Upper lobe of left lung (tissue), 6 donors: ENCODE measurements at places on chromosomes 2 and 18. TPM values are rescaled to one million over a fixed set of nuclear protein-coding genes. Genes with fewer than 3 reads are reported as not detected.

- DNase-seq, result no peak
Measured at GRCh38 chr2:160505256-160505655, 11.6 kb upstream of the RBMS1 start.

DNA sequence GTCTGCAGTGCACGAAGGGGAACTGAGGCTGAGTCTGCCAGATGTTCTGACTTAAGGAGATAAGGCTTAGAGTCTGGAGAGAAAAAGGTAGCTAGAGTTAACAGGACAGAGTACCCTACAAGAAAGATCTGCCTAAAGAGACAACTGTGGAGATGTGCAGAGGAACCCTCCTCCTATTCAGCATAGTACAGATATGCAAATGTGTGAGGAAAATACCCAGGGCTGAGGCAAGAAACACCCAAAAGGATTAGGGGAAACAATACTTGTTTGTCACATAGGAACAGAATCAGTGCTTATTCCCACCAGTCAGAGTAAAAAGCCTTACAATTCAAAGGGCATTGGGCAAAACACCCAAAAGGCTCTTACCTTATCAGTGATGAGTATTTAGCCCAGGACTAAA, 67.8 kb downstream of the SS18 start:
- no peak for DNase-seq

DNA sequence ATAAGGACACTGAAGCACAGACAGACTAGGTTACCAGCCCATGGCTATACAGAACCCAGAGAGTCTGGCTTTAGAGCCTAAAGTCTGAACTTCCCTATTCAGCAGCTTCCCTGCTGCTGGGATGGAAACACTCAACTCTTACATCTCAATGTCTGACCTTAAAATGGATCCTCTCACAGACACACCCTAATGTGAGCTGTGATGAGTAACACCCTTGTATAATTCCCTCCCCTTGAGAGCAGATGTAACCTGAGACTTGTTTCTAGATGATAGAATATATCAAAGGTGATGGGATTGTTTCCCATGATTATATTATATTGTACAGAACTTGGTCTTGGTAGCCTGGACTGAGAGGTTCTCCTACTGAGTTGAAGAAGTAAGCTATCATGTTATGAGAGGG, 577.1 kb upstream of the KLHL29 start:
- no peak for DNase-seq

- DNase-seq, result no peak
Measured at GRCh38 chr18:2293109-2293839, 278.0 kb downstream of the METTL4 start.

- no peak for DNase-seq
Measured at GRCh38 chr2:238817382-238817781, 30.5 kb upstream of the TWIST2 start.

DNA sequence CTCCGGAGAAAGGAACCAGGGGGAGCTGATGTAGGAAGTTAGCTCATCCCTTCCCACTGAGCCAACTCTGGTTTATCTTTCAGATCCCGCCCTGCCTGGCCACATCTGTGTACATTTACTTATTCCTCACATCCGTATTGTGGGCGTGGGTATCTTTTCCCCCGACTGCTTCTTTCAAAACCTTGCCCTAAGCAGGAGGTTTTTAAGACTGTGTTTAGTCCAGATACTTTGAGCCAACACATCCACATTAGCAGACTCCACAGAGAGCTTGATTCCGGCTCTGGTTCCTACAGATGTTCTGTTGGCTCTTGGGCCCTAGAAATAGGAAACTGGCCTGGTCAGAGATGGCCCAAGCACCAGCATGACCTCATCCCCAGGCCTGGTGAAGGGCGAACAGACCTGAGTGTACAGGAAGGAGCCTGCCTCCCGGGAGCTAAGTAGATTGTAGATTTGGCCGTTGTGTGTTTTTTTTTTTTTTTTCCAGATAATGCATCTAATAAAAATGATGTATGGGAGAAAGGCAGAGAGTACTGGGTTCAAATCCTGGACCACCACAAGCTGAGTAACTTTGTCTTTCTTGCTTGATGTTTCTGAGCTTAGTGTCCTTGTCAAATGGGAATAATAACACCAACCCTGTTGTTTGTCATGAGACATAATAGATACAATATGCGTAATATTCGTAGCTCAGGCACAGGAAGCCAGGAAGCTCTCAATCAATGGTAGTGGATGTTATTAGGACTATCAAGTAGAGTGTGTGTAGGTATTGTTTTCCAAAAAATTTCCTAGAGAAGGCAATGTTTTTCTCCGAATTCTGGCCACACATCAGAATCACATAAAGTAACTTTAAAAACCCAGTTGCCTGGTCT, 92.3 kb downstream of the PRKCE start:
- DNase-seq, result no peak

DNA sequence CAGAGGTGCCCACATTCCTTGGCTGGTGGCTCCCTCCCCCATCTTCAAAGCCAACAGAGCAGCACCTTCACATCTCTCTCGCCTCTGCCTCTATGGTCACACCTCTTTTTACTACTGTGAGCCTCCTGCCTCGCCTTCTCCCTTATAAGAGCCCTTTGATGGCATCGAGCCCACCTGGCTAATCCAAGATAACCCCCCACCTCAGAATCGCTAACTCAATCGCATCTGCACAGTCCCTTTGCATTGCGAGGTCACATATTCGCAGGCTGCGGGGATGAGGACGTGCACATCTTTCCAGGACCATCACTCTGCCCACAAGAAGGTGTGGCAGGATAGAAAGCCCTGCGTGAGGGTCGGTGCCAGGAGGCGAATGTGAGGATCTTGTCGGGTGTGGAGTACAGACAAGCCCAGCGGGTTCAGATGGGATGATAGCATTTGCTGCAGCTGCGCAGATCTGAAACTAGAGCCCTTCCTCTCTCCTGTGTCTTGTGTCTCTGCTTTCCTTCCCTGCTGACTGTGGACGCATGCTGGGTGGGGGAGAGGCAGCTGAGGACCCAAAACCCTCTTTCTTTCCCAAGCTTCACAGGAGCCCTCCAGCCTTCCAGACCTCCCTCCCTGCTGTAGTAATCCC, 148.3 kb upstream of the HDAC4 start:
- peak; percentile 15 for DNase-seq

DNA sequence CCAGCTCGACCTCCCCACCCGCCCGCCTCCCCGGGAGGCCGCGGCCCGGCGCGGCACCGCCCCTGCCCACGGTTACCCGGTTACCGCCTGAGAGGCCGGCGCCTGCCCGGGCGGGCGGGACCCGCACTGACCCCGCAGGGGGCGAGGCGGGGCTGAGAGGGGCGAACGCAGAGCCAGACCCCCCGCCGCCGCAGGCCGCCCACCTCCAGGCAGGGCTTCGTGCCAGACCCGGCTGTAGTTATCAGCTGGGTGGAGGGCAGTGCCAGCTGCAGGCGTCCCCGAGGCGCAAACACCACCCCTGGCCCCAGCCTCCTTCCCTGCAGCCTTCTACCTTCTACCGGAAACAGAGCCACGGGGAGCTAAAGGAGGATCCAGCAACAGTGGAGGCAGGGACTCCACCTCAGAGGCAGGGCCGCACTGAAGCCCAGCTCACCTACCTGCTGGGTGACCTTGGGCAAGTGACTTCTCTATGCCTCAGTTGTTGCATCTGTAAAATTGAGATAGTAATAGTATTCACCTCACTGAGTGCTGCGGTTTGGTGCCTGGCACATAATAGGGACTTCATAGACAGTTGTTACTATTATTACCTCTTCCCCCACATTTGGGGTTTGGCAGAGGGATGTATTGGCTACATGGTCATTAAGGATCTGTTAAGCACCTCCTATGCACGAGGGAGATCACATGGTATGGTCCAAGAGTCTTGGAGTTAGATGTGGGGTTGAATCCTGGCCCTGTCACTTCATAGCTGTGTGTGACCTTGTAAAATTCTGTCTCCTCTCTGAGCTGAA, 231.6 kb upstream of the SMAD2 start:
- DNase-seq, result peak; percentile 40

- no peak for DNase-seq
Measured at GRCh38 chr2:160376576-160376975, 117.0 kb downstream of the RBMS1 start.

The NCKAP1 gene
- total RNA-seq, result 38.8 TPM

GRCh38 chr2:68809324-68810240, 61.6 kb downstream of the BMP10 start:
- DNase-seq, result no peak

DNA sequence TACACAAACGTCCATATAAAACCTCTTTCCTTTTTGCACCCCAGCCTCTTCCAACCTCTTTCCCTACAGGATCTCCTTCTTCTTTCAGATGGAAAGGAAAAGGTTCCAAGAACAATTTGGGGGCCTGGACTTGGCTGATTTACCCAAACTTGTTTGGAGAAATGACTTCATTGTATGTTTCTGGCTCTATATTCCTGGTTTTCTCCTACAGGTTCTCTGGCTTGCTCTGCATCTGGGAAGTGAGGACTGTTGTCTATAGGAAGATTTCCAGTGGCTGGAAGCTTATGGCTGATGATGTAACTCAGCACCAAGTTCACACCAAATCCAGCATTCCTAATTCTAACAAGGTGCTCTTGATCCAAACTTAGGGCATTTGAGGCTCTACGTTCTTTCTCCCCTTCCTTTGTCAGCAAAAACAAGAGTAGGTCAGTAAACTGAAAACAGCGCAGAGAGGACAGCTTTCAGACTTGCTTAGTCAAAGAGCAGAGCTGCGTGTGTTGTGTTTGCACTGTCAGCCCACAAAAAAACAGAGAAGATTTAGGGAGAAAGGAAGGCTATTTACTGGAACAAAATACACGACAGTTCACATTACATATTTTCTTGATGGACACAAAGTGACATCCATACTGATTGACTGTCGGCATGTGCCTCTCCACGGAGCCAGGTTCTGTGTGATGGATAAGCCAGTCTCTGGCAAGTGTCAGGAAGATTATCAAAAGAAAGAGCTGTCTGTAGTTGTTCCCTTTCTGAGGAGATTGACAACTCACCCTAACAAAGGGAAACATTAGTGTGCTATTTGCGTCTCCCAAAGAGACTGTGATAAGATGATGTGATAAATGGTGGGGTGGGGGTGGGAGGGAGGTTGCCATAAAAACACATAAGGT, 39.7 kb downstream of the CDCA7 start:
- no peak for DNase-seq

- DNase-seq, result peak; percentile 27
Measured at GRCh38 chr2:193868833-193869232, 1674.1 kb upstream of the TMEFF2 start.

GRCh38 chr18:46294318-46294717, 190.1 kb downstream of the HAUS1 start:
- no peak for DNase-seq
